Activated CD4-positive, alpha-beta T cell treated with anti-CD3 and anti-CD28 coated beads for 1 hour (primary cell): ENCODE measurements at places on chromosomes 4 and X.

GRCh38 chrX:77342004-77342403, 105.2 kb upstream of the FGF16 start:
- no peak for DNase-seq

GRCh38 chrX:153967536-153968224, 3.9 kb downstream of the HCFC1 start:
- no peak for DNase-seq

- DNase-seq: no peak
Measured at GRCh38 chr4:13455411-13455810, 28.7 kb downstream of the RAB28 start.

GRCh38 chrX:45803383-45803921, 602.8 kb upstream of the DIPK2B start:
- no peak for DNase-seq

DNA sequence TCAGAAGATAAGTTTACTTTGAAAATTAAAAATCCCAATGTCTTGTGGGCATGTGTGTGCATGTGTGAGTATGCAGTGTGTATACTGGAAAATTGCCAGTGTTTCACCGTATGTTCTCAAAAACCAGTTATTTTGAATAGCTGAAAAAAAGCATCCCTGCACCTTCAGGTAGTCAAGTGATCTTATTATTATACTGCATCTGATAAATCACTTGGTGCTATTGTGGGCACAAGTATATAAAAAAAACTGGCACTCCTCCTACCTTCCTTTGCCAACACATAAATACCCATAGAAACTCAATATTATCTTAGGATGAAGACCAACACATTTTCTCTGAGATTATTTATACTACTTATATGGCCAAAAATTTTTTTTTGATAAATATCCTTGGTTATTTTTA, 91.5 kb upstream of the MAP9 start:
- no peak for DNase-seq

DNA sequence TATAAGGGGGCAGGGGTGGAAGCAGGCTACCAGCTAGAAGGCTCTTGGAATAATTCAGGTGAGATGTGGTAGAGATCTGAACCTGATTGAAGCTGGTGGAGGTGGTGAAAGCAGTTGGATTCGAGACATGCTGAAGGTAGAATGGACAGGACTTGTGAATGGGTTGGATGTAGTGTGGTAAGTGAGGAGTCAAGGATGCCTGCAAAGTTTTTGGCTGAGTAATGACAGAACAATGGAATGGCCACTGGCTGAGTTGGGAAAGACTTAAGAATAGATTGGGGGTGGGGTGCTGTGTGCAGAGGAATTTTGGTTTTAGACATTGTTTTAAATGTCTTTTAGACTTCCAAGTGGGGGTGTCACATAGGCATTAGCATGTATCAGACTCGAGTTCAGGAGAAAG, 33.5 kb downstream of the HPF1 start:
- DNase-seq: no peak

- no peak for DNase-seq
Measured at GRCh38 chr4:57093845-57094831, 16.0 kb downstream of the IGFBP7 start.

DNA sequence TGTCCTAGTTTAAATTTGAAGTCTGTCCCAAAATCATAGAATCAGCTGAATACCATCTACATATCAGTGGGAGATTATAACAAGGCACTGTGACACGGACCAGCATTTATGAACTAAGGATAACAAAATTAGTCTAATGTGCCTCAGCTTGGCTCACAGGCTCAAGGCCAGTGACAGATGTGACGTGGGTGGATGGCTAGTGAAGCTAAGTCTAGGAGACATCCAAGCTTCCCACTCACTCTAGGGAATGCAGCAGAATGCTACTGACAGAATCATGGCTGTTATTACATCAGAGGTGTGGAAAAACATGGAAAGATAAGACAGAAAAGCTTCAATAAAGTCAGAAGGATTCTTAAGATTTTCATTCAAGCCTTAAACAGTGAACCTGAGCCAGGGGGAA, 329.9 kb downstream of the NAF1 start:
- no peak for DNase-seq

DNA sequence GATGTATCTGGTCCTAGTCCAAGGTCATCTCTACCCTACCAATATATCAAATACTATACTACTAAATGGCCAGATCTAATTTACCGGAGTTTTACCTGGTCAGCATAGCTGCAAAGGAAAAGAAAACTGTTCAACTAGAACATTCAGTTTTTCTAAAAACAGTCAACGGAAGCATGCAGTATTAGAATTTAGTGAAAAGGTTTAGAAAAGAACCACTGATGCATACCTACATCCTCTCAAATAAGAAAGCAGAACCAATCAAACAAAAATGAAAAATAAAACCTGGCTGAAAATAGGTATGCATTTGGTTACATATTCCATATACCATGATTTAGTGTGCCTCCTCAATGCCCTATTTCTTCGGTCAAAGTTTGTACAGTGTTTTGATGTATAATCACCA, 140.0 kb downstream of the CHM start:
- no peak for DNase-seq

DNA sequence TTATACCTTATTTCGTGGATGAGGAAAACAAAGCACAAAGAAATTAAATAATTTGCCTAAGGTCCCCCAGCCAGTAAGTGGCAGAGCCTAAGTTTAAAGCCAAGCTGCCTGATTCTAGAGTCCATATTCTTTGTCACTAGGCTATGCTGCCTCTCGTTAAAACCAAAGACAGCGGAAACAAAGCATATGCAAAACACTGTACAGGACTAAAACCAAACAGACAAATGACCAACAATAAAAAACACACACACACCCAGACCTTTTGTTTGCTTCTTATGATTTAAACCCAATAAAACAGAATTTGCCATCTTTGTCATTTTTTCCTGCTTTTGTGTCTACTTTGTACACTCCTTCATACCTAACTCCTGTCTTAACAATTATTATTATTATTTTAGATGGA, 10.1 kb upstream of the VSIG1 start:
- DNase-seq: no peak

- no peak for DNase-seq
Measured at GRCh38 chr4:107444-108429, 16.6 kb upstream of the ZNF718 start.

DNA sequence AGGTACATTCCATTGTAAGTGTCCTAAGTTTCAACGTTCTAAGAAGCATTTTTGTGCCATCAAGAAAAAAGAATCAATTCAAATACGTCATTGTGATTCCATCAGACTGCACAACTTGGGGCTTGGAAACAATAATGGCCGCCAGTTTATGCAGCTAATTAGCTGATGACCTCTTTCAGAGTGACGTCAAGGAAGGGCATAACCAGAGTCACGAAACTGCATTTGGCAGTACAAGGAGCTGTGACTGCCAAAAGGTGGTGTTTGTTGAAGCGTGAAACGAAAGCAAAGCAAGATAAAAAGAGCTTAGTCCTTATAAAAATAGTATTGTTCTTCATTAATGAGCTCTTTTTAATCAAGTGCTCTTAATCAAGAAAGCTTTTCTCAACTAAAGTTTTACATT, 81.1 kb upstream of the SH3RF1 start:
- no peak for DNase-seq

- DNase-seq: no peak
Measured at GRCh38 chr4:71296945-71297344, 41.9 kb upstream of the SLC4A4 start.

GRCh38 chr4:34417160-34417559, 1827.2 kb downstream of the ARAP2 start:
- DNase-seq: no peak

DNA sequence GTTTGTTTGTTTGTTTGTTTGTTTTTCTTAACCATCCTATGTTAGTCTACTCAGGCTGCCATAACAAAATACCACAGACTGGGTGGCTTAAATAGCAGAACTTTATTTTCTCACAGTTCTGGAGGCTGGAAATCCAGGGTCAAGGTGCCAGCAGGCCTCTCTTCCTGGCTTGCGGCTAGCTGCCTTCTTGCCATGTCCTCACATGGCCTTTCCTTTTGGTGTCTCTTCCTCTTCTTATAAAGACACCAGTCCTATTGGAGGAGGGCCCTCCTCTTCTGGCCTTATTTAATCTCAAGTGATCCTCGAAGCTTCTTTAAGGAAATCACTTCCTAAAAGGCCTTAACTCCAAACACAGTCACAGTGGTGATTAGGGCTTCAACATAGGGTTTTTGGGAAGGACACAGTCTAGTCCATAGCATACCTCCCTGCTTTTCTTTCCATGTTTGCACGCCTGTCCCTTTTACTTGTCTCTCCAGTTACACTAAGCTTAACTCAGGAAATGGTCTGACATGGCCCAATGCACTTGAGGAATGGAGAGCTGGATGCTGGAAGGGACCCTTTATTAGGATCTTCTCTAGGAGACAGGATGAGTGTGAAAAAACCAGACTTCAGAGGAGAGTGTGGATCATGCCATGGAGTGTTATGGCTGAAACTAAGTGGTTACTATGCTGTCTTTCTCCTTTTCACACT, 36.0 kb upstream of the MGST2 start:
- DNase-seq: no peak

- DNase-seq: no peak
Measured at GRCh38 chrX:9805956-9806355, 19.7 kb downstream of the SHROOM2 start.

DNA sequence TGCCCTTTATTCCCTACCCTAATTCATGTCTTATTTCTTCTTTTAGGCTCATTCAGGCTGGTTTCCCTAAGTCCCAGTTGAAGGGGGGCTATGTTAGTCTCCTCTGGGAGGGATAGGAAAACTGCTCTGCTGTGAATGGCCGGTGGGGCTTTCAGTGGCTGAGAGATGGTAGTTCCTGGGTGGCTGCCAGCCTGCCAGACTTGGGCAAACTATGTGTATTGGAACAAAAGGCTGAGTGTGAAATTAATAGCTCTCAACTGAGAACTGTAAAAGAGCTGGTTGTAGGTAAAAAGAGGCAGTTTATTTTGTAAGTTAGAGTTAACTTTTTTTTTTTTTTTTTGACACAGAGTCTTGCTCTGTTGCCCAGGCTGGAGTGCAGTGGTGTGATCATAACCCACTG, 28.8 kb downstream of the ARHGAP10 start:
- DNase-seq: no peak

GRCh38 chrX:42933187-42933586, 155.2 kb upstream of the PPP1R2C start:
- no peak for DNase-seq

DNA sequence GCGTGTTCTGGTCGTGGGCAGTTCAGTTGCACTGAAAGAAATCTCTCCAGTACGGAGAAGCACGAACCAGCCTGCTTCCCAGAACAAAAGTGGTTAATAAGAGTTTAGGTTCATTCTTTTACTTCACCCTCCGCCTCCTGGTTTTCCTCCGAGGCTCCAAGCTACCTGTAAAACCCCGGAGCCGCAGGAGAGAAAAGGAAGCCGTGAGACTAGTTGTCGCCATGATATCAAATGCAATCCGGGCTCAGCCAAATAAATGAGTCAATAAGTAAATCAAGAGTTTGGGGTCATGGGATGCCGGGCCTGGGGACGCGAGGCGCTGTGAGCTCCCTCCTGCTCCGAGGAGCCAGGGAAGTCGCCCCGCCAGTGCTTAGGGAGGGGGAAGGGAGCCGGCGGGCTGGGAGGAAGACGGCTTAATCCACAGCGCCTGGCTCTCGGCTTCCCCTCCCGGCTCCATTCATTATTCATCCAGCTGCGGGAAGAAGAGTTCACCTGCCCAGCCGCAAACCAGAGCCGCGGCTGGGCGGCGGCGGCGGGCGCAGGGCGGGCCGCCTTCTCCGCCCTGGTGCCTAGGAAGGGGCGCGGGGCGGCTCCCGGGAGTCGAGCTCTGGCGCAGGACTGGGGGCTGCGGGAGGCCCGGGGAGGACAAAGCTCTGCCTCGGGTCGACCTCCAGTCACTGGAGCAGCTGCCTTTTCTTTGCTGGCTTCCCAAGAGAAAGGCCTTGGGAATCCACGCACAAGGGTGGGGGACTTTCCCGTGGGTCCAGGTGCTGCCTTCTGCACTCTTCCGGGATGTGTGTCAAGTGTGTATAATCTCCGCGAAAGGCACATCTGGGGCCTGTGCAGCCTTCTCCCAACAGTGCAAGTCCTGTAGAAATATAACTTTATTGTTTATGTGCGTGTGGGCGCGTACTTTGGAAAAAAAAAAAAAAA, 1.7 kb downstream of the FRAS1 start:
- no peak for DNase-seq

- no peak for DNase-seq
Measured at GRCh38 chrX:150464001-150464400, 100.9 kb downstream of the MAMLD1 start.

- DNase-seq: no peak
Measured at GRCh38 chr4:112857461-112857860, 192.0 kb upstream of the ANK2 start.

- no peak for DNase-seq
Measured at GRCh38 chr4:113232194-113232593, 182.7 kb downstream of the ANK2 start.

DNA sequence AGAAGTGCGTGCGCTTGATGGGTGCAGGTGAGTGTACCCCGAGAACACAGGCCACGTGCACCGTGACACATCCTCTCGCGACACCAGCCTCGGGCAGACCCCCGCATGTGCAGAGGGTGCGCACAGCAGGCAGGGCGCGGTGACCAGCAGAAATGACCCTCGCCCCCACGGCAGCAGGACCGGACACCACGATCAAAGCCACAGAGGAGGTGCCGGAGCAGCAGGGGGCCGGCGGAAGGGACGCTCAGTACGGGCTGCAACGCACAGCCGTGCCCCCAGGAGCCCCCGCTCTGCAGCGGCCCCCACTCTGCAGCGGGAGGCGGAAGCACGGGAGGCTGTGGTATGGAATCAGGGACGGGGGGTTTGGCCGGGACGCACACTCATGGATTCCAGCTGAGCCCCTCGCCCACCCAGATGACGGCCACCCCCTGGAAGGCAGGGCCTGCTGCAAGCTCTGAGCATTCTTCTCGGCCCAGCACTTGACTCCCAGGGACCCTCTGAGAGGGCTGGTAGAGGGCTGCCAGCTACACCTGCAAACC, 17.1 kb downstream of the PPP2R3B start:
- DNase-seq: no peak

GRCh38 chr4:46886711-46887110, 22.3 kb downstream of the COX7B2 start:
- DNase-seq: no peak

DNA sequence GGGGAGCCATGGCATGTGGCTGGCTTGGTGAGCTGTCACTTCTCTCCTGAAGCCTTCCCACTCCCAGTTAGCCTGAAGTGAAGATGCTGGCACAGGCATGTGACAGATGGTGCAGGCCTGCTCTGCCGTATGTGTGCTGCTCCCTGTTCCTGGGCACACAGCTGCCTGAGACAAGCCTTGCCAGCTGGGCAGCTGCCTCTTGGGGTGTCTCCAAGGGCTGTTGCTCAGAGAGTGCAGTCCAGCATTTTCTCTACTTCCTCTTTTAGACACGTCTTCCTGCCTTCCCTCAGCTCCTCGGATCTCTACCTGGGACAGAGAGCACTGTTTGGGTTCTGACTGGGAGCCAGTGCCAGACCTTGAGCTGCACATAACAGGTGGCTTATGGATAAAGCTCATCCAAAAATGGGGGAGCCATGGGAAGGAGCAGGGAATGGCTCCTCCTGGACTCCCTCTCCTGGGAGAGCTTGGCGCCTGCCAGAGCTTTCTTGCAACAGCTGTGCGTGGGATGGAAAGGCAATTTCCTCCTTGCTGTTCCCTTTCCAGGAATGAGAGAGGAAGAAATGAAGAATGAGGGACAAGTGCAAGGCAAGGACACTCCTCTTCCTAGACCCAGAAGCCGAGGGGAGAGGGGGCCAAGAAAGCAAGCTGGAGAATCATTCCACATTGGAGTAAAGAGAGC, 132.9 kb downstream of the MSL3 start:
- DNase-seq: no peak

- no peak for DNase-seq
Measured at GRCh38 chr4:185805979-185806378, 6.0 kb downstream of the SORBS2 start.
